ENCODE measurements at places on chromosomes 12 and 14.

DNA sequence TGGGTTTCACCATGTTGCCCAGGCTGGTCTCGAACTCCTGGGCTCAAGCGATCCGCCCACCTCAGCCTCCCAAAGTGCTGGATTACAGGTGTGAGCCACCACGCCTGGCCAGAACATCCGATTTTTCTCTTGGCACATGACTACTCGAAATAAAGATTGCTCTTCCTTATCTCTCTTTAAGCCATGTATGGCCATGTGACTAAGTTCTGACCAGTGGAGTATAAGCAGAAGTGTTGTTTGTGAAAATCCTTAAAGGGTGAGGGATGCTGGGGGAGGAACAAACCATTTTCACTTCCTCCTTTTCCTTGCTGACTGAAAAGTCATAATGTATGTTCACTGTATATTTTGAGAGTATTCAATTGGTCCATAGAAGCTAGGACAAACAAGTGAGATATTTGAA is 50.7 kb upstream of the ATF7IP start:
- DNase-seq, result no peak

- no peak for DNase-seq
Observed at GRCh38 chr12:52805739-52806138, 8.2 kb downstream of the KRT4 start.

DNA sequence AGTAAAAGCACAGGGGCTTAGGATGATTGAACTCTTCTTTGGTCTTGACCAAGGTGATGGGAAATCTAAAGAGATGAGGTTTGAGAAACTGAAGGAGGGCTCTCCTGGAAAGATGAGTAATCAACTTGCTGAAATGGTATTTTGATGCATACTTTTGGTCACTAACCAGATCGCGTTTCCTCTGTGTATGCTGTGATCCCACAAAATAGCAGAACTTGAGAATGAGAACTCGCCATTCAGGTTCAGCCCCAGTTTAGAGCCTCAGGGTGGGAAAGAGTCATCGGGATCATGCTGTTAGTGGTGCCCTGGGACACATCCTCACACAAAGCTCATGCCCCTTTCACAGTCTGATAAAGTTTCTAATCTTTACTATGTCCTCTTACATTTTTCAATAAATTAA is 488.8 kb downstream of the ETNK1 start:
- DNase-seq, result no peak

DNA sequence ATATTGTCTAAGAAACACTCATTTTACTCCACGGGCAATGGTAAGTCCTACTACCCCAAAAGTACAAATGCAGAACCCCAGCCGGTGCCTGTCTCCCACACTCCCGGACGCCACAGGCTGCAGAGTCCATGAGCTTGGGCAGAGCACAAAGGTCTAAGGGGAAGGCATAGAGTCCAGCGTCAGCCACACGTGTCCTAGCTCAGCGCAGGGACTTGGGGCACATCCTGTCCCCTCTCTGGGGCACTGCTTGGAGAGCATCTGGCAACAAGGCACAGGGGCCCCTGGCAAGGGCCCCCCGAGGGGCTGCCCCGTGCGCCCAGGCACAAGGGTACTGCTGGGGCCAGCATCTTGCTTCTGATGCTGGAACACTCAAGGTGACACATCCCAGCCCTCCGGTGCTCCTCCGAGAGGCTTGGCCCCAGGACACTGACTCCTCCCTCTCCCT is 58.4 kb downstream of the BCL11B start:
- no peak for DNase-seq

DNA sequence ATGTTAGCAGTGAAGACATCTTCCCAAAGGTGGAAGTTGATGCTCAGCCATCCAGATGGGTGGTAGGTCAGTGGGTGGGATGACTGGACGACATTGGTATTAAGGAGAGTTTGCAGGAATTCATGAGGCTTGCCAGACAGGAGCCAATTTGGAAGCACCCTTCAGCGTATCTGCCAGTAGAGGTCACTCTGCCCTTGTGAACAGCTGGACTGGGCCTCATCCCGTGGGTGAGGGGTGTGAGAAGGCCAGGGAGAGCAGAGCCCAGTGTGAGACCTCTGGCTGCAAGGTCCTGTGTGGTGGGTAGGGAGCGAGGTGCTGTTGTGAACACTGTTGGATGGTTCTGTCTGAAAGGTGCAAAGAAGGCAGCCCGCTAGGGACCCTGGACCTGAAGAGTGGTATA is 37.7 kb downstream of the SLC5A8 start:
- no peak for DNase-seq

- no peak for DNase-seq
Observed at GRCh38 chr14:101217080-101217463, 313.6 kb upstream of the RTL1 start.

DNA sequence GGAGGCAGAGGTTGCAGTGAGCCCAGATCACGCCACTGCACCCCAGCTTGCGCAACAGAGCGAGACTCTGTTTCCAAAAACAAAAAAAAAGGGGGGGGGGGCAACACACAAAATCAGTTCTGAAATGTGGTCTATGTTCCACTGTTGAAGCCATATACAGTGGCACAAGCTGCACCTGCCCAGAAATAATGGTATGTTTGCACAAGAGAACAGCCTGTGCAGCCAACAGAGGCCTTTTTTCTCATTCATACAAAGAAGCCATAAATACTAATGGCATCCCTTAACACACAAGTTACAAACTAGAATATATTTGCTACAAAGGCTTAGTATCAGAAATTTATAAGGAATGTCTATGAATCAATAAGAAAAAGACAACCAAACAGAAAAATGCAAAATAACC is 37.1 kb downstream of the ITPR2 start:
- DNase-seq, result no peak
